ENCODE measurements at places on chromosomes 5 and 9.

DNA sequence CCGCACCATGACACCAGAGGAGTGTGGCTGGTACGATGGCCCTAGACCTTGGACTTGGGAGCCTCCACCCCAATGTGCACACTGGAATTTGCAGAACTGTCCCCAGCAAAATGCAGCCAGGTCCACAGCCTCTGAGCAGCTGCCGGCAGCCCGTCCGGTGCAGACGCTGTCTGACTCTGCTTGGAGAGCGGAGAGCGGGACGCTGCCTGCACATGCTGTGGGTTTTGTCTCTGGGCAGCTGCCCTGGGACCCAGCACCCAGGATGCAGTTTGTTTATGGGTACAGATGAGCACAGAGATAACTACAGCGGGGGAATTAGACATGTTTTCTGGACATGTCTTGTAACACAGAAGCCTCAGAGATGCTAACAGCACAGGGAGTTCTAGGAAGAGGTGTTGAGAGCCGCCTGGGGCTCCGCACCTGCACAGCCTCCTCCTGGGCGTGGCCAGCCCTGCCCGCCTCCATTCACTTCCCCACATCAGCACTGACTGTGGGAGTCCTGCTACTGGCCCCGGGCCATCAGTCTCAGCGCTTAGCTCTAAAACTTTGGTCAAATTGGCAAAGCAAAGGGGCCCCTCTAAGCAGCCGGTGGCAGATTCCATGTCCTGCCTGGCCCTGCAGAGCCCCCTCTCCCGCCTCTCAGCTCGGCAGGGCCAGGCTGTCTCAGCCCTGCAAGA is 159.6 kb downstream of the IRX2 start:
- no peak for DNase-seq

DNA sequence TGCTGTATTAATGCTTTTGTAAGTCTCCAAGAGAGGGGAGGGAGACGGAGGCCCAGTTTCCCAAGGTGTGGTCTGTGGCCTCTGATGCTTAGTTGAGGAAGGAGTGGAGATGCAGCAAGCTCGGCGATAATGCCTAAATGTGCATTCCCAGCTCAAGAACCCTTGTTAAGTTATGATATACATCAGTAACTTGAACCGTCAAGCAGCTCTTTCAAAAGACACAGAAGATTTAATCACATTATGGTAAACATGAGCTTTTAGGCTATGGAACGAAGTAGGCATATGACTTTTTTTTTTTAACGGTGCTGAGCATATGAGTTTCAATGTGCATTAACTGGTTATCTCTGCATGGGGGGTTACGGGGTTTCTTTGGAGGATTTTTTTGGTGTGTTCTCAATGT is 22.3 kb upstream of the GLE1 start:
- DNase-seq, result no peak

- no peak for DNase-seq
These were observed 3.7 kb downstream of the IPPK start for GRCh38 chr9:92666236-92666635.

- no peak for DNase-seq
These were observed 21.2 kb upstream of the CCL28 start for GRCh38 chr5:43433382-43433781.

DNA sequence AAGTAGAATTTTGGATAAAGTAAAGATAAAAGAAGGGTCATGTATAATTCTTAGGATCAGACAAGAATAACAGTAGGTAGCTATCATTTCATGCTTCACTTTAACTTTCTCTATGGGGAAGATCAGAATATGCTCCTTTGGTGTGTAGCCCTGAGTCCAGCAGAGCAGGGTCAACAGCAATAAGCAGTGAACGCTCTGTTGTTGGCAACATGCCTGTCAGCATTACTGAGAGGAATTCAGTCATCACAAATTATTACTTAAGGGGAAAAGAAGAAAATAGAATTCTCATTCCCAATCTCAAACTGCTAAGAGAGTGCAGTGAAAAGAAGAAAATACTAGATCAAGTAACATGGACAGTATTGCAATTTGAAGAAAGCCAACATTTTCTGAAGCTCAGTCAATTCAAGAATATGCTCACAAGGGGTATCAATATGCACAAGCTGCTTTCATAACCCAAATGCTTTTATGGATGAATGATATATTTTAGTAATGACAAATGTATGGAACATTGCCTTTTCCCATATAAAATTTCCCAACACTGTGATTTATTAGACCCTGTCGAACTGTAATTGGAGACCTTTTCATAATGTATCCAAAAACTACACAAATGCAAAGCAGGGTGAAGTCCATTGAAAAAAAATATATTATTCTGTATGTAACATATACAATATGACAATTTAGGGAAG is 1359.4 kb downstream of the EFNA5 start:
- no peak for DNase-seq

Measured in sigmoid colon (tissue), 7 donors.